A673 (cell line): ENCODE measurements at places on chromosomes 2 and 18. TPM values are rescaled to one million over a fixed set of nuclear protein-coding genes. Genes with fewer than 3 reads are reported as not detected.

RND3 gene
- 10.2 and 15.0 TPM in 2 replicates for total RNA-seq

ARHGAP15 gene
- total RNA-seq = not detected in 2 replicates

CYP1B1 gene
- total RNA-seq = 0.92 and 3.0 TPM in 2 replicates

FKBP7 gene
- 17.1 and 18.4 TPM in 2 replicates for total RNA-seq

WDR75 gene
- total RNA-seq = 63.4 and 69.6 TPM in 2 replicates
